Right renal cortex interstitium (tissue), 3 donors: ENCODE measurements at places on chromosomes 1 and 21.

DNA sequence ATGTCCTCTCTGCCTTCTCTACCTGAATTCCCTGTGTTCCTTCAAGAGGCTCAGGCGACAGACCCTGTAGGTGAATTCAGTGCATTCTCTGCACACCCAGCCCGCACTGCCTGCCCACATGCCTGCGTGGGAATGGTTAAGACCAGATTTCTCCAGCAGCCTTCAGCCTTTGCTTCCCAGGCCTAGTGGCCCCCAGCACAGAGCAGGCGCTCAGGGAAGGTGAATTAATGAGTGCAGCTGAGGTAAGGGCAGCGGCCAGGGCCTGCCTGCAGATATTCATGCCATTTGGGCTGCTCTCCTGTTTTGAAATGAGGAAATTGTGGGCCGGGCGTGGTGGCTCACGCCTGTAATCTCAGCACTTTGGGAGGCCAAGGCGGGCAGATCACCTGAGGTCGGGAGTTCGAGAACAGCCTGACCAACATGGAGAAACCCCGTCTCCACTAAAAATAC lies 45.5 kb downstream of the IER5 start:
- DNase-seq, result no peak

DNA sequence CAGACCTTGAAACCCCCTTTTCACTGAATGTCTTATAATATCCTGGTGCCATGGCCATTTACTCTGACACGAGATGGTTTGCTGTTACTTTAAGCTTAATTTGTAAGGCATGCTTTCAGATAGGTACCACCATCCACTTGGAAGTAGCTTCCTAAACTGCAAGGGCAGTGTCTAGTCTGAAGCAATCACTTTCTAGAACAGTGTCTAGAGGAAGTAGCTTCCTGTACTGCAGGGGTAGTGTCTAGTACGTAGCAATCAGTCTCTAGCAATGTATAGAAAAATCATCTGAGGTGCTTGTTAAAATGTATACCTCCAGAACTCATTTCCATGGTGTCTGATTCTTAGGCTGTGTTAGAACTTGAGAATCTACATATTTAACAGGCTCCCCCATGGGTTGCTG lies 42.5 kb downstream of the ZBTB40 start:
- DNase-seq, result no peak

DNA sequence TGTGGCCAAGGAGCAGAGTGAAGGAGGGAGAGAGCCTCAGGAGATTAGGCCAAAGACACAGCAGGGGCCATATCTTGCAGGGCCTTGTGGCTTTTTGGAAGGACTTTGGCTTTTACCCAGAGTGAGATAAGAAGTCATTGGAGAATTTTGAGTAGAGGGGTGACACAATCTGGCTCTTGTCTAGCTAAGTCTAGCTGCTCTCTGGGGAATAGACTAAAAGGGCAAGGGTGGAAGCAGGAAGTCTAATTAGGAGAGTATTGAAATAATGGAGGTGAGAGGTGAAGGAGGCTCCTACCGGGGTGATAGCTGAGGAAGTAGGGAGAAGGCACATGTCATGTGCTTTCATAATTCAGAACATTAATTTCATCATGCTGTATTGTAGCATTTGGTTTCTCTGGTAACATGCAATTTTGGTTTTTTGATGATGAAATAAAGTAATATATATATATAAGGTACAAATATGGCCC lies 34.3 kb upstream of the KCNA3 start:
- DNase-seq, result no peak

GRCh38 chr21:38478782-38479181 lies 19.5 kb downstream of the ERG start:
- DNase-seq, result no peak

DNA sequence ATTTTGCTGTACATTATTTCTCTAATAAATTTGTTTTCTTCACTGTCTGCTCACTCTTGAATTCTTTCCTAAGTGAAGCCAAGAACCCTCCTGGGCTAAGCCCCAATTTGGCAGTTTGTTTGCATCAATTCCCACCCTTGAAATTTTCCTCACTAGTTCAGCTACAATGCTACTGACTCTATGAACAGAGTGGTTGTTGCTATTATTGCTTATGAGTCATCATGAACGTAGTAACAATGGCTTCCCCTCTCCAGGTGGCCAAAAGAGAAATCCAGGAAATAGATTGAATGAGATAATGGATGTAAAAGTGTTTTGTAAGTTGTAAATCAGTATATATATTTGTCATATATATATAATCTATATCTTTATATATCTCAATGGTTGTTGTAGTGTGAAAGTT lies 193.0 kb downstream of the URB2 start:
- DNase-seq, result no peak

- DNase-seq, result no peak
Observed at GRCh38 chr21:29342363-29342957, 43.7 kb downstream of the BACH1 start.

DNA sequence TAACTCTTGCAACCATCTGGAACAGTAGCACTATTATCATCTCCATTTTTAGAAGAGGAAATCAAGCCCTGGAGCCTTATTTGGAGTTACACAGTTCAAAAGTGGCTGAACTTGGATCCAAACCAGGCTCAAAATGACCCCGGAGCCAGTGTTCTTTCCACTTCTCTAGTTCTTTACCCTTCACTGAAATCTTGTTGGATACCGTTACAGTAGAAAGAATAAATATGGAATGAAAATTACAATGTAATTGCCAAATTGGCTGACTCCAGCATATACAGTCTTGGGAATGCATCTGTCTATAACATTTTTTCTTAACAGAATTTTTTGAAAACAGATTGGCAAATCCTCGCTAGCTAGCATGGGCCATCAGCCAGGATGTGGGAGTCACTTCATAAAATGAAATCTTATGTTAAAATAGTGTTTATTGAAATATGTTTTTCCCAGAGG lies 261.4 kb downstream of the CTH start:
- no peak for DNase-seq

DNA sequence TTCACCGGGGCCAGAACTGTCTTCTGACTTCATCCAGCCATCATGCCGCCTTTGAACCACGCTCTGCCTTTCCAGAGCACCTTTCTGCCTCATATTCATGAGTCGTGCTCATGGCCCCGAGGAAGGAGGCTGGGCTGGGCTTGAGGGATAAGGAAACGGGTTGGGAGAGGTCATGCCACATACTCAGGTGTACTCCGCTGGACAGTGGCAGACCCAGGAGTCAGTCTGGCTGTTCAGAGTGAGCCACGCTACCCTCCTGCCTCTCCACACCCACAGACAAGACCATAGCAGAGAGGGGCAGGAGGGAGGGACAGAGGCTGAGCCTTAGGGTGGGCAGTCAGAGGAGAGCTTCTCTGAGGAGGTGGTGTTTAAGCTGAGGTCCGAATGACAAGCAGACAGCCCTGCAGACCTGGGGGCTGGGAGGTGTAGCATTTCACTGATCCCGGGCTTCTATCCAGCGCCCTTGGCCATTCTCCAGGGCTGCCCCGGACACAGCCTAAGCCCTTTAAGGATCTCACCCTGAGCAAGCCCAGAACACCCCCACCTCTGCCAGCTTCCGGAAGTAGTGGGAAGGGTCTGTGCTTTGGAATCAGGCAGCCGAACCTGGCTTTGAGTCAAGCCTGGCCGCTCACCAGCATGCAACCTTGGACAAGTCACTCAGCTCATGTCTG lies 102.3 kb downstream of the LACTBL1 start:
- no peak for DNase-seq

- no peak for DNase-seq
Observed at GRCh38 chr1:179803104-179803503, 60.0 kb downstream of the FAM163A start.

GRCh38 chr1:239563681-239564080 lies 177.3 kb downstream of the CHRM3 start:
- no peak for DNase-seq

DNA sequence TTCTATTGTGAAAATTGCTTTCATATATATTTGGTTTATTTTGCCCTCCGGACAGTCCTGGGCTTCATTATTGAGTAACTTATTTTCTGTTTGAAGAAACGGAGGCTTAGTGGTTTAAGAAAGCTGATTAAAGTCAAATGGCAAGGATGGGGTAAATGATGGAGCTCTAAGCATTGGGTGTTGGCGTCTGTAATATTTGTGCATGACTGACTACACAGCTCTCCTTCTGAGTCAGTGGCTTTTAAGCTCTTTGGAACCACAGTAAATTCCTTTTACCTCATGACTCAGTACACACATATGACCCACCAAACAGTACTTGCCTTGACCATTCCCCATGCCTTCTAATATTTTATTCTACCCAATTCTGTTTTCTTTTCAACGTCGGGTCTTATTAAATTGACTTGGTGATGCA lies 21.0 kb downstream of the B3GALT5 start:
- no peak for DNase-seq

DNA sequence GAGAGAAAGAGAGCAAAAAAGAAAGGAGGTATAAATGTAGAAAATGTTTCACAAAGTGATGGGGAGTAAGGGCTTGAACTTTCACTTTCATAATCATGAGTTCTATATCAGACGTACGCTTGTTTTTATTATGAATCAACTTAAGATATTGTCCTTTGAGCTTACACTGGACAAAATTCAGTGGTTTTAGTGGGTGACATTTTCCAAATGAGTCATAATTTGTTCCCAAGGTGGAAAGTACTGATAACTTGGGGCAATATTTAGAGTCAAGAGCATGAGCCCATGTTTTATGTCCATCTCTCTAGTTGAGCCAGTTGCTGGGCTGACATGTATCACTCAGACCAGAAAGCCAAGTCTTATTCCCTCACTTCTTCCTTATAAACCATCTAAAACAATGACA lies 161.6 kb downstream of the CHRM3 start:
- DNase-seq, result no peak

- no peak for DNase-seq
Observed at GRCh38 chr21:33948096-33948950, 32.7 kb upstream of the ATP5PO start.

DNA sequence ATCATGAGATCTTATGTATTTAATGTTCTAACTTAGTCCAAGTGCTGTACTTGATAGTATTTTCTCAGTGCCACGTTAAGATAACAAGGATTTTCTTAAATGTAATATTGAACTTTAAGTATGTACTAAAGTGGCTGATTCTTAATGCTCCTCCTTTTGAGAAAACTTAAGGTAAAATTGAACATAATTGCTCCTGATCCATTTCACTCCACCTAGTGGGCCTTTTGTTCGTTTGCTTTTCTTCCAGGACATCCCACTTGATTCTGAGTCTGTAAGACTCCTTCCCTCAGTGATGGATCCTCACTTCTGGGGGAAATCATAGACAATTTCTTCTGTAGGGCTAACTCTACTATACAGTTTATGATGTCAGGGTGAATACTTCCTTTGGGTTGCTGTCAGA lies 173.1 kb downstream of the LMO4 start:
- DNase-seq, result no peak

GRCh38 chr1:216281757-216282156 lies 141.5 kb downstream of the USH2A start:
- no peak for DNase-seq

GRCh38 chr1:92839442-92839841 lies 7.6 kb downstream of the RPL5 start:
- no peak for DNase-seq

GRCh38 chr1:244388961-244389360 lies 62.7 kb downstream of the ADSS2 start:
- no peak for DNase-seq

- no peak for DNase-seq
Observed at GRCh38 chr21:37984416-37984815, 68.2 kb upstream of the KCNJ6 start.
